Activated naive CD8-positive, alpha-beta T cell treated with anti-CD3 and anti-CD28 coated beads, Interleukin-2, amount 10 ng/mL, durations not matched to agents 7 days and 5 days (primary cell): ENCODE measurements at places on chromosomes 12 and 14. TPM values are rescaled to one million over a fixed set of nuclear protein-coding genes. Genes with fewer than 3 reads are reported as not detected.
A peak's percentile ranks its signal among the peaks of the same experiment; 100 is the strongest.

The PPP1R1A gene
- total RNA-seq: not detected

DNA sequence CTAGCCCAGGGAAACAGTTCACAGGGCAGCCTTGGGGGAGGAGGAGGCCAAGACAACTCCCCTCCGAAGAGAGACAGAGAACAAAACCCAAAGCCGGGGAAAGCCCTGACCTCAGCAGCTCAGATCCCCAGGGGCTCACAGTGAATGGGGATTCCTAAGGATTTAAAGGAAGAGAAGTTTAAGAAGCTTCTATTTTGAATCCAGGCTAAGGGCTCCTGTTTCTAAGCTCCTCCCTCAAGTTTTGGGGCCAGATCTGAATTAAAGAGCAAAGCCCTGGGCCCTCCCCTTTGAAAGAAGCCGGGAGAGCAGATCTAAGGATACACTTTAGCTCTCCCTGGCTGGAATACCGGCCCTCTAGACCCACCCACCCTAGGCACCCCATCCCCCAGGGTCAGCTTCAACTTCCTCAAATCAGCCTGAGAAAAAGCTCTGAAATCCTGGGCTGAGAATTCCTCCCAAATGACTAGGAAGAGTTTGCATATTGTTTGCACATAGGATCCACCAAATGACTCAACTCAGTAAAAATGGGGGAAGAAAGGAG lies 3.9 kb downstream of the KDM2B start:
- peaks cover 20% of the 10 kb centered on the region for H3K4me1 ChIP-seq
- H3K36me3 ChIP-seq: peaks cover 21% of the 10 kb centered on the region
- H3K27me3 ChIP-seq: no peaks in the 10 kb centered on the region
- H3K4me3 ChIP-seq: peak overlapping the region; percentile 29
- DNase-seq: no peak

- no peaks in the 10 kb centered on the region for H3K27me3 ChIP-seq
- H3K36me3 ChIP-seq: no peaks in the 10 kb centered on the region
- no peak for DNase-seq
- H3K4me3 ChIP-seq: no peak overlapping the region
- H3K4me1 ChIP-seq: no peaks in the 10 kb centered on the region
- H3K27ac ChIP-seq: no peak overlapping the region
Observed at GRCh38 chr12:5499566-5500330, 67.8 kb downstream of the NTF3 start.

- no peaks in the 10 kb centered on the region for H3K36me3 ChIP-seq
- H3K27ac ChIP-seq: no peak overlapping the region
- H3K4me1 ChIP-seq: no peaks in the 10 kb centered on the region
- no peak for DNase-seq
Observed at GRCh38 chr12:82414926-82415325, 56.6 kb downstream of the METTL25 start.

DNA sequence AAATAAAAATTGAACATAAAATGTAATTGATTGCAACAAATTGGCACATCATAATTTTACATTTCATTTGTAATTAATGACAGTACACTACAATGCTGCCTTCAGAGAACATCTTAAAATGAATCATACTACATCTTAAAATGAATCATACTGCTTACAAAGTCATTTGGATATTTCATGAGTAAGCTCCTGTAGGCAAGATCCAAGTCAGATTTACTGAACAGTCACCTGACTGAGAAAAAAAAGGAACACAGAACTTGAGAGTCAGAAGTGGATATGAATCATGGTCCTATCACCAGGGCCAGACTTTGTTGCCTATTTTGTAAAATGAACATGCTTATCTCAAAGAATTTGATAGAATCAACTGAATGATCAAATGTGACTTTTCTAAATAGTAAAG lies 32.7 kb upstream of the FBLN5 start:
- H3K4me3 ChIP-seq: no peak overlapping the region
- DNase-seq: no peak
- no peak overlapping the region for H3K27ac ChIP-seq
- H3K4me1 ChIP-seq: no peaks in the 10 kb centered on the region

DNA sequence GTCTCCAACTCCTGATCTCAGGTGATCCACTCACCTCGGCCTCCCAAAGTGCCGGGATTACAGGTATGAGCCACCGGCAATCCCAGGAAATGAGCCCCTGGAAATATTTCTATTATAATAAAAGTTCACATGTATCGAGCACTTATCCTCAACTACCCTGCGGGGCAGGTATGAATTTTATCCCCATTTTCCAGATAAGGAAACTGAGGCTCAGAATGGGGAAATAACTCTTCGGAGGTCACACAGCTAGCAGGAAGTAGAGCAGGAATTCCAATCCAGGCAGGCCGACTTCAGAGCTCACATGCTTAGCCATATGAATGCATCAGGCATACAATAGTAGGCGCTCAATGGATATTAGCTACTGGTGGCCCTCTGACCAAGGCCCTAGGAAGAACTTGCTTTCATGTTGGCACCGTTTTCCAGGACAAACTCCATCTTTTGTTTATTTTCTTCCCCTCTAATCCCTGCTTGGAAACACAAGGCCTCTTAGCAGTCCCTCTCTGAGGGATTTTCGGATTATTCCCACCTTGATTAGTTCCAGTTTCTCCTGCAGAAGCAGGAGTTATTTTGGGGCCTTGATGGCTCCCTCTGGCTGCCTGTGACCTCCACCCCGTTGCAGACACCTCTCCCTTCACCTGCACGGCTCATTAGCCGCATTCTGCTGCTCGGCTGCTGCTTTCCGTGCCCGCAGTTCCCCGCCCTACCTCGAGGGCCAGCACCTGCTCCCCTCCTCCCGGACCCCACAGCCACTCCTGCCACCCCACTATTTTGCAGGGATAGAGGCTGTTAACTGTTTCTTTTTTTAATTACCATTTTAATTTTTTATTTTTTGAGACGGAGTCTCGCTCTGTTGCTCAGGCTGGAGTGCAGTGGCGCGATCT lies 18.7 kb upstream of the POP5 start:
- H3K4me3 ChIP-seq: no peak overlapping the region
- H3K36me3 ChIP-seq: no peaks in the 10 kb centered on the region

The SMAGP gene
- 5.6 TPM for total RNA-seq

- no peak for DNase-seq
- H3K36me3 ChIP-seq: no peaks in the 10 kb centered on the region
- no peak overlapping the region for H3K4me3 ChIP-seq
Observed at GRCh38 chr12:54689984-54690383, 41.8 kb upstream of the DCD start.

The MMP19 gene
- 1.7 TPM for total RNA-seq

- no peak overlapping the region for H3K27ac ChIP-seq
- no peaks in the 10 kb centered on the region for H3K4me1 ChIP-seq
- no peak for DNase-seq
- peaks cover 11% of the 10 kb centered on the region for H3K27me3 ChIP-seq
- no peak overlapping the region for H3K4me3 ChIP-seq
Observed at GRCh38 chr12:52193532-52193931, 1.7 kb upstream of the KRT80 start.

DNA sequence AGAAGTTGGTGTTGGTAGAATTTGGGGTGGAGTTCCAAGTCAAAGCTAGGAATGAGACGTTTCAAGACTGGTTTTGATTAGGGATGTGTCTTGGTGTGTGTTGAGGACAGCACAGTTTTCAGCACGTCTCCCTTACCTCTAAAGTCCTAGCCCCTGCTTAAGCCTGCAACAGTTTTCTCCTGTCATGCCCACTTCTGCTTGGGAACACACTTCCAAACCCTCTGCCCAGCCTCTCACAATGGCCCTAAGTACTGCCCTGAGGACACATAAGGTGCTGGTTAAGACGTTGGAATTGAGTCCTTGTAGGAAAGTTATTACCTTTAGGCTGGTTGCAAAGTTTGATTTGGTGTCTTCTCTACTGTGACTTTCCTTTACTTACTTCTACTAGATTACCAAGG lies 710 bp upstream of the BMAL2 start:
- peaks cover 5% of the 10 kb centered on the region for H3K27me3 ChIP-seq
- DNase-seq: no peak
- peak overlapping the region; percentile 81 for H3K4me3 ChIP-seq

DNA sequence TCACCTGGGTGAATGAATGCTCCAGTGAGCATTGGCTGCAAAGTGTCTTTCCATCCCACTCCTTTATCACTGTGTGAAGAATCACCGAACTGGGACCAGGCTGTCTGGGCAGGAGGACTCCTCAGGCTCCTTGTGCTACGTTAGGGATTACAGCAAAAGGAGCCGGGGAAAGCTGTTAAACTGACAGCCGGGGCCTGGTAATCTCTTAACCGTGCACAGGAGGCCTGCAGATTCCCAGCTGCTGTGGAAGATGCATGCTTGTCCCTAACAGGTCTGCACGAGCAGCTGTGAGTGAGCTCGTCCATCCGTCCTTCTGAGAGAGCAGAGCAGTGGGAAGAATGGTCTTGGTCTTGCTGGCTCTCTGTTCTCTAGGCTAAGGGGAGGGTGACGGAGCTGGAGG lies 231.5 kb downstream of the AACS start:
- no peaks in the 10 kb centered on the region for H3K36me3 ChIP-seq
- no peak for DNase-seq
- H3K27me3 ChIP-seq: peaks cover 4% of the 10 kb centered on the region
- H3K4me1 ChIP-seq: no peaks in the 10 kb centered on the region
- no peak overlapping the region for H3K27ac ChIP-seq
- no peak overlapping the region for H3K4me3 ChIP-seq

The MFAP5 gene
- not detected for total RNA-seq

GRCh38 chr12:30345744-30346471 lies 349.8 kb downstream of the IPO8 start:
- no peak overlapping the region for H3K27ac ChIP-seq
- no peak for DNase-seq
- H3K36me3 ChIP-seq: no peaks in the 10 kb centered on the region
- no peaks in the 10 kb centered on the region for H3K4me1 ChIP-seq

- H3K4me3 ChIP-seq: no peak overlapping the region
- peaks cover 3% of the 10 kb centered on the region for H3K4me1 ChIP-seq
- no peaks in the 10 kb centered on the region for H3K36me3 ChIP-seq
- H3K27ac ChIP-seq: no peak overlapping the region
- no peak for DNase-seq
Observed at GRCh38 chr12:108896817-108897216, 16.9 kb downstream of the DAO start.
